ENCODE measurements at places on chromosomes 3 and 15.

GRCh38 chr3:183954875-183955274 lies 62.8 kb downstream of the ABCC5 start:
- no peak for DNase-seq

GRCh38 chr3:135487261-135487660 lies 478.3 kb upstream of the PPP2R3A start:
- DNase-seq = no peak

- DNase-seq = no peak
Measured at GRCh38 chr15:62104846-62105245, 38.1 kb downstream of the C2CD4A start.

DNA sequence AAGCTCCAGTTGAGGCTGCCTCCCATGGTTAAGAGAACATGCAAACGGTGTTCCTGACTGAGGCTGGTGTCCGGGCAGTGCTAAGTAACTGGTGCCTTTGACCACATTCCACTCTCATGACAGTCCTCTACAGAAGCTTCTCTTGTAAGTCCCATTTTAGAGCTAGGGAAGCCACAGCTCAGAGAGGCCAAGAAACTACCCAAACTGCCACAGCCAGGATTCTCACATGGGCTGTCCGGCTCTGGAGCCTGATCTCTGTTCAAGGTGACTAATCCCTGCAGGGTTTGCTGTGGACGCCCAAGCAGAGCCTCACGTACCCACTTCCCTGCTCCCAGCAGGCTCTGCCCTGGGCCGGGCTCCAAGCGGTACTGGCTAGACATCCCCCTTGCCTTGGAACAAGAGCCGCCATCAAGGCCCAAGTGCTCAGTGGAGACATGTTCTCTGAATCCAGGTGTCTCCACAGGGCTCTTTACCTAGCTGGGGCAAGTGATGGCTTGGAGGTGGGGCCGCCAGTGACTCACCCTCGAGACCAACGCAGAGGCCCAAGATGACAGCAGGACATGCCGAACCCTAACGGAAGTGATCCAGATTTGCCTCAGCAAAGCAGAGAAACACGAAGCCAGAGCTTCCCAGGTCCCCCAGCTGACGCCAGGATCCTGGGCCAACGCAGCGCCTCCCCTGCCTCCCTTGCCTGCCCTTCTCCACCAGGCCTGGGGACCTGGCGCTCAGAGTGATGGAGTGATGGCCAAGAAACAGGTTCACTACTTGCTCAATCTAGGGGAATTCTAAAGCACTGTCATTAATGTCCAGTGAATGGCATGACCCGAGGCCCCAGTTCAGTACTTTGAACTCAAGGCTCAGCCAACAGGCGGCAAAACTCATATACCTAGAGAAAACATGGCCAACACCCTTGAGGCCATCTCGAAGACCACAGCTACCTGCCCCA lies 24.4 kb downstream of the KLHL25 start:
- no peak for DNase-seq

- peak; percentile 90 for DNase-seq
Measured at GRCh38 chr3:188234132-188234531, 80.2 kb downstream of the LPP start.

- peak; percentile 28 for DNase-seq
Measured at GRCh38 chr3:61530355-61530754, 31.0 kb upstream of the PTPRG start.

- DNase-seq = peak; percentile 96
Measured at GRCh38 chr3:177830411-177830849, 633.1 kb upstream of the TBL1XR1 start.

DNA sequence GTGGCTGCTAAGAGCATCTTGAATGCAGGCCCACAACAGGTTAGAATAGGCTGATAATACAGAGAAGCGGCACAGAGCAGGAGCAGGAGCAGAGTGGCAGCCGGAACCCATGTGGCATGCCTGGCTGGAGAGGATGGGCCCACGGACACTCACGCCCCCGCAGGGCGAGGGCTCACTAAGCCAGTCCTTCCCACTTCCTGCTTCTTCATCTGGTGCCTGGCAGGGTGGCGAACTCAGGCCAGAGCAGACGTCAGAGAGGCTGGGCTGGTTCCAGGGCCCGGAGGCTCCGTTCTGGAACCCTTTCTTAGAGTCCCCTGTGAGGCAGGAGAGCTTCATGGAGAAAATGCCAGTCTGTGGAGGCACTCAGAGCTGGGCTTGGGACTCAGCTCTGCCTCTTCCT lies 195.1 kb downstream of the NTRK3 start:
- DNase-seq = no peak

DNA sequence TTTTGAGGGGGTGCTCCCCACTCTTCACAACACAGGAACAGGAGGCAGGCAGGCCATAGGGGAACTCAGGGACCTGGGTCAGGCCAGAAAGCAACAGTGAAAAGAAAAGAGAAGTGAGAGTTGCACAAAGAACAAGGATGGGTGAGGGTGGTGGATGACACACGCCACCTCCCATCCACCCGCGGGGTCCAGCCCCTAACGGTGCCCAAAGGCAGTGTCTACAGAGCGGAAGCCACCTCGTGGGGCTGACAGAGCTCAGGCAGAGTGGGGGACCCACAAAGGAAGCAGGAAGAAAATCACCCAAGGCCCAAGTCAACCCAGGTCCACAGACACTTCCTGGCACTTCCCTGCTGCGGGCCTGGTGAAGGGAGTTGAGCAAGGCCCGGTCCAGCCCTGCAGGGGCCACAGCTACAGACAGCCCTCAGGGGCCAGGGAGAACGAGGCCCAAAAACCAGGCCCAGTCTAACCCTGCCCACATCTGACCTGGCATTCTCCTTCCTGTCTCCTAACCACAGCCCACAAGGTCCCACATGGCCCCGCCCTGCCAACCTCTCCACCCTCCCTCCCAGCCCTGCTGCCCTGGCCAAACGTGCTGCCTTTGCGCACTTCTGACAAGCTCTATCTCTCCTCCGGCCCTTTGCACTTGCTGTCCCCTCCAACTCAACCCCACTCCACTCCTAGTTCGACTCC lies 5.9 kb downstream of the NUP210 start:
- DNase-seq = no peak

DNA sequence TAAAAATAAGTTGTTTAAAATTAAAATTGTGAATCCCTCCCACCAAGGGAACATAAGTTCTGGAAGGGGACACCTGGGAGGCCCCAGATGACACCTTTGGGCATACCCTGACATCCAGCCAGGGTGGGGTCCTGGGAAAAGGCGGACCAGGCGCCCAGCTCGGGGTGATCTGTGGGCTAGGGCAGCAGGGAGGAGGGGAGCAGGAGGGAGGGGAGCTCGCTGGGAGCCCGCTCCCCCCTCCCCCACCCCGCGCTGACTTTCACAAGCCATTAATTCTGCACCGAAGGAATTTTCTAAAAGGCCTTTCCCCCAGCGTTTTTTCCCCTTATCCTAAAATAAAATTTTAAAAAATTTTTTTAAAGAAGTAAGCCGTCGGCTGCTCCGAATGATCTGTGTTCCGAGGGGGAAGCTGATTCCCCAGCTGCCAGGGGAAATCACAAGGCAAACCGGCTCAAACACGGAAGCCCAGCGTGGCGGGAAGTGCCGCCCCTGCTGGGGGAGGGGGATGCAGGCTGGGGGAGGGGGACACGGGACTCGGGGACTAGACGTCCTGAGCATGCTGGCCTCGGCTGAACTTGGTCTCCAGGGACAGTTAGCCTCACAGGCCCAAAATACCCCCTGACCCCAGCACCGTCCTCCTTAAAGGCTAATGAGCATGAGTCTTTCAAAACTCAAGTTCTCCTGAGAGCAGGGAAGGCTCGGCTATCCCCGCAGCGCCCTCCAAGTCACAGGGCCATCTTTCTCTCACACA lies 13.9 kb downstream of the PLXND1 start:
- DNase-seq = peak; percentile 62

Data from fibroblast of skin of right biceps (primary cell).